ENCODE measurements at places on chromosomes 13 and 19.

DNA sequence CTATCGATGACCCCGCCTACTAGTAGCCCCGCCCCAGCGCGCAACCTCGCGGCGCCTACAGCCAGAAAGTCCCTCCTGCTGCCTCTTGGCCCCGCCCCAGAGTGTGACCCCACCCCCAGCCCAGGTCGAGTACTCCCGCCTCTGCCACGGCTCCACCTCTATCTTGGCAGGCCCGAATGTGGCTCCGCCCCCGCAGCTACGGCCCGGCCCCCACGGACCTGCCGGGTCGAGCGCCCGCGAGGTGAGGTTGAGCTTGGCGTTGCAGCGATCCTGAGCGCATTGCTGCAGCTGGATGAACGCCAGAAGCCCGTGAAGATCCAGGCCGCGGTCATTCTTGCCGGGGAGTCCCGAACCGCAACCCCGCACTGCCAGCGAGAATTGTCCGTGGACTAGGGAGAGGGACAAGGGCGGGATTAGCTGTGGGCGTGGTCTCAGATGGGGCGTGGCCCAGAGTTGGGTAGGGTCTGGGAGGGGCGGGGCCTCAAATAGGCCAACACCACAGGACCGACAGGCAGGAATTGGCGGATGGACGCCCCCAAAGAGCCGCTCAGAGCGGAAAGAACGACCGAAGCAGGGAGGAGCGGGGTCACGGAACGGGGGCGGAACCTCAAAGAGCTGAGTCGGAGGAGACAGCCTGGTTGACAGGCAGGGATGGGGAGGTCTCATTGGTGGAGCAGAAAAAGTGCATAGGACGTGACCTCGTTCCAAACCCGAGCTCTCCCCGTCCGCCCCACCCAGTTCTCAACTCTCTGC is 1.9 kb downstream of the LYPD3 start:
- DNase-seq, result peak; percentile 89

DNA sequence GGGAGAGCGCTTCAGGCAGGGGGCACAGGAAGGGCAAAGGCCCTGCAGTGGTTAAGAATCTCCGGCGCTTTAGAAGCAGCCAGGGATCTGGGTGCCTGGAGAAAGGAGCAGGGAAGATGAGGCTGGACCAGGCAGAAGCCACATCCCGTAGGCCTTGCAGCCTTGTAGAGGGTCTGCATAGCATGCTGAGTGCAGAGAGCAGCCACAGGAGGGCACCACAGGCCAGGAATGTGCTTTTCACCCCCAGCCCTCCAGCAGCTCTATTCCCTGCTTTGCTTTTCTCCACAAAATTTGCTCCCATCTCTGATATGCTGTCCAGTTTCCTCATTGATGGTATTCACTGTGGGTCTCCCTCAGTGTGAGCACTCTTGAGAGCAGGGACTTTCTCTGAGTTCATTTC is 5.7 kb downstream of the WDR62 start:
- DNase-seq, result no peak

- no peak for DNase-seq
Measured at GRCh38 chr13:112972867-112973576, 4.0 kb downstream of the MCF2L start.

DNA sequence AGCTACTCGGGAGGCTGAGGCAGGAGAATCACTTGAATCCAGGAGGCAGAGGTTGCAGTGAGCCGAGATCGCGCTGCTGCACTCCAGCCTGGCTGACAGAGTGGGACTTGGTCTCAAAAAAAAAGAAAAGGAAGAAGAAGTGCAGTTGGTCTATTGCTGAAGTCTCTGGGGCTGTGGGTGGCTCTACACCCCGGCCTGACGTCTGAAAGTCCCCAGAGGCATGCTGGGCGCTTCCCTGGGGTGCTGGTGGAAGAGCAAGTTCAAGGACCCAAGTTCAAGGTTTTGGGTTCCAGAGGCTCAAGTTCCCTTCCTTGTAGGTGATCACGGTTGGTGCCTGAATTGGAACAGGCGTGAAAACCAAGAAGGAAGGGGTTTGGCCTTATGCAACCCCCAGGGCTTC is 3.8 kb downstream of the HCN2 start:
- no peak for DNase-seq

DNA sequence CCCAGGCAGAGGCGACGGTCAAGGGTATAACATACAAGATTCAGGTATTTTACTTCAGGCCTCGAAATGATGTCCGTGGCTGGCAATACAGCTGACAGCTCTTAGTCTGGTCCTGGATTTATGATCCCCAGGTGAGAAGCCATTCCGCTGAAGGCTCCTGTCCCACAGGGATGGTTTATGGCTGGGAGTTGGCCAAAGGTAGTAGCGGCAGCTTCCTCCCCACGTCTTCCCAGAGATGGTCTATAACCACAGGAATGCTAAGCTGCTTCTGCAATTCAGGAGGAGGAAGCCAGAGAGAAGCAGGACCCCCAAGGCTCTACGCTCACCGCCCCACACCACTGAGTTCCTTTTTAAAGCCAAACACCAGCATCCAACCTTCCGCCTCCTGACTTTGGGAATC is 27.1 kb downstream of the OLFM2 start:
- no peak for DNase-seq

- DNase-seq, result no peak
Measured at GRCh38 chr19:10729411-10729810, 11.5 kb downstream of the DNM2 start.

DNA sequence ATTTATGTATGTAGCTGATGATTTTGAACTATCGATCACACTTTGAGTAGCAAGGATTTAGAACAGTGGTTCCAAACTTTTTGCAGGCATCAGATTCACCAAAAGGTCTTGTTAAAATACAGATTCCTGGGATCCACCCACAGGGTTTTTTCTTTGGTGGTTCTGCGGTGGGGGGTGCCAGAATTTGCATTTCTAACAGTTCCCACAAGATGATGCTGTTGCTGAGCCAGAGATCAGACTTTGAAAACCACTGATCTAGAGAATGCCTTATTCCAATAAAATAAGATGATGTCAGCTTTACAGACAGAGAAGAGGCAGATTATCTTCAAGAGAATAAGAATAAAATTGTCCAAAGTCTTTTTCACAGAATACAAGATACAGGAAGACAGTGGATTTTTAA is 80.9 kb upstream of the SHISA2 start:
- DNase-seq, result no peak

GRCh38 chr13:45541806-45542205 is 73.7 kb downstream of the ERICH6B start:
- DNase-seq, result no peak

- no peak for DNase-seq
Measured at GRCh38 chr13:20491926-20492435, 33.7 kb downstream of the CRYL1 start.

- no peak for DNase-seq
Measured at GRCh38 chr19:4922530-4923275, 13.4 kb downstream of the UHRF1 start.

Data from left renal cortex interstitium (tissue), 4 donors.